H7 (cell line): ENCODE measurements at places on chromosomes 1 and 21.

GRCh38 chr1:193658691-193659090 is 472.3 kb upstream of the B3GALT2 start:
- DNase-seq: no peak

DNA sequence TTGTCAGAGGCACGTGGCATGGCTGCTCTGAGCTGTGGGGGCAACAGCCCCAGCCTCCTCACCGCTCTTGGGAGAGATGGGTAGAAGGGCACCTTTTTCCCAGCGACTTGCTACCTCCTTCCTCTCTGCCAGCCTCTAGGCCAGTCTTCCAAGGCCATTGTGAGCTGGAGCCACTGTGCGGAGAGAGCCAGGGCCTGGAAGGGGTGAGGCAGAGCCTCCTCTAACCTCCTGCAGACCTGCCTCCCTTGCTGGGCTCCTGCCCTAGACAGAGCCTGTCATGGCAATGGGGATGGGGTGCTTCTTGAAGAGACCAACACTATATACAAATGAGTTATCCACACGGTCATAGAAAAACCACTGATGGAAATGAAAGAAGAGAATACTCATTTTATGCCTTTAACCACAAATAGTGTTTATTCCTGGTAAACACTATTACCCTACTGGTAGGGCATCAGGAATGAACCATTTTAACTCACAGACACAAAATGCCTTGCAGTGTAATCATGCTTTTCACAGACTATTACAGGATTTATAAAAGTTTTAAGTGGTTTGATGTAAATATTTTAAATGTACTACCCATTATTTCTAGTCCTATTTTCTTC is 5.0 kb upstream of the IGFN1 start:
- DNase-seq: no peak

DNA sequence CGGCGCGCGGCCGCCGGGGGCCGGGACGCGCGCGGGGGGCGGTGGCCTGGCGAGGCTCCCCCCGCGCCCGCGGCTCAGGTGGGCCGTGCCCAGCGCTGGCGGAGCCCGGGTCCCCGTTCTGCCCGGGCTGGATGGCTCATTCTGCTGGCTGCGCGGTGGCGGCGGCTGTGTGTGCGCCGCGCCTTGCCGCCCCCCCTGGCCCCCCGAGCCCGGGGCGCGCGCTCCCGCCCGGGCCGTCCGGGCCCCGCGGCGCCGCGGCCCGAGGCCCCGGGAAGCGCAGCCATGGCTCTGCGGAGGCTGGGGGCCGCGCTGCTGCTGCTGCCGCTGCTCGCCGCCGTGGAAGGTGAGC is at the start of gene EPHB2:
TSS of gene EPHB2 (plus strand) at position 139 of the 349 bp plus-strand sequence. CDS start at position 283, 144 bp downstream.
- DNase-seq: peak; percentile 95

- no peak for DNase-seq
Observed at GRCh38 chr21:17668479-17669140, 55.9 kb upstream of the BTG3 start.

- no peak for DNase-seq
Observed at GRCh38 chr1:40394491-40395172, 21.1 kb downstream of the SMAP2 start.

- DNase-seq: no peak
Observed at GRCh38 chr1:98427664-98428063, 233.9 kb upstream of the SNX7 start.

GRCh38 chr1:179007233-179007632 is 18.5 kb upstream of the FAM20B start:
- DNase-seq: no peak

DNA sequence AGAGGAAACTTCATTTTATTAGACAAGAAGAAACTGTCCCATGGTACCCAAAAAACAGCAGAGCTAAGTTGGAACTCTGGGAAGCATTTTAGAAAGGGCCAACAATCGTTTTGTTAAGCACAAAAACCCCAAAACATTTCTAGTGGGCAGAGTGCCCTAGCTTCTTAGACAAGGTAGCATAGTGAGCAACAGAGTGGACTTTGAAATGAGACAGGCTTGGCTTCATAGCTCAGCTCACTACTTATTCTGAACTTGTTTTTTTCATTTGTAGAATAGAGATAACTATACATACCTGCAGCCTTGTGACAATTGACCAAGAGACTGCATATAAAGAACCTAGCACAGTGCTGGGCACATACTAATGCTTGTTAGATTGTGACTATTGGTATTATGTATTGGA is 50.1 kb downstream of the HLX start:
- no peak for DNase-seq

DNA sequence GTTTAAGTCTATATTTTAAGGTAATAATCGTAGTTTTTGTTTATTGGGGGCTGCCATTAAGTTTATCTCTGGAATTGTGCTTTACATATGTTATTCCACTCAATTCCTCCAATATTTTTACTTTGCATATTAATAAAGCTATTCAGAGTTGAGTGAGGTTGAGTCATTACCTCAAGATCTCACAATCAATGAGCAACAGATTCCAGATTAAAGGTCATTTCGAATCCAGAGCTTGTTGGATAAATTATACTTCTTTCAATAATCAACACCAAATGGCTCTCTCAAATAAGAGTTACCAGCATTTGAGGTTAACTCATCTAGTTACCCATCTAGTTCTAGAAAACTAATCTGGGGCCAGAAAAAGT is 16.7 kb downstream of the RGS4 start:
- no peak for DNase-seq

GRCh38 chr1:88697503-88697902 is 13.4 kb downstream of the PKN2 start:
- DNase-seq: no peak

GRCh38 chr21:42039470-42039901 is 29.3 kb upstream of the ZBTB21 start:
- no peak for DNase-seq

GRCh38 chr1:193431265-193431977 is 245.0 kb upstream of the B3GALT2 start:
- DNase-seq: no peak

GRCh38 chr1:8122477-8123407 is 96.6 kb upstream of the ERRFI1 start:
- no peak for DNase-seq

DNA sequence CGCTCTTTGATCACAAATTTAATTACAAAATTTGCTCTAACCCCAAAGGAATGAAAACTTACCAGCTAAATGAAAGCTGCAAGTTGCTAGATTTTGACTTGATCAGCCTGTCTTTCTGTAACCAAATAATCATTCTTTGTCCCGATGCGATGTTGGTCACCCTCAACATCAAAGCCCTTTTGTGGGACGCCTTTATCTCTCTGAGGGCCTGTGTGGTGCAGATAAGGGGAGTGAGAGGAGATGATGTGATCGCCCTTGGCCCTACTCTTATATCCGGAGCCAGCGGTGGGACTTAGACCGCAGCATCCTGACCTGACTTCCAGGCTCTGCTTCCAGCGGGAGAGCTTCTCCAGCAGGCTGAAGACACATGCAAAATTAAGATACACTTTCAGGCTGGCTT is 19.3 kb upstream of the UMODL1 start:
- no peak for DNase-seq

DNA sequence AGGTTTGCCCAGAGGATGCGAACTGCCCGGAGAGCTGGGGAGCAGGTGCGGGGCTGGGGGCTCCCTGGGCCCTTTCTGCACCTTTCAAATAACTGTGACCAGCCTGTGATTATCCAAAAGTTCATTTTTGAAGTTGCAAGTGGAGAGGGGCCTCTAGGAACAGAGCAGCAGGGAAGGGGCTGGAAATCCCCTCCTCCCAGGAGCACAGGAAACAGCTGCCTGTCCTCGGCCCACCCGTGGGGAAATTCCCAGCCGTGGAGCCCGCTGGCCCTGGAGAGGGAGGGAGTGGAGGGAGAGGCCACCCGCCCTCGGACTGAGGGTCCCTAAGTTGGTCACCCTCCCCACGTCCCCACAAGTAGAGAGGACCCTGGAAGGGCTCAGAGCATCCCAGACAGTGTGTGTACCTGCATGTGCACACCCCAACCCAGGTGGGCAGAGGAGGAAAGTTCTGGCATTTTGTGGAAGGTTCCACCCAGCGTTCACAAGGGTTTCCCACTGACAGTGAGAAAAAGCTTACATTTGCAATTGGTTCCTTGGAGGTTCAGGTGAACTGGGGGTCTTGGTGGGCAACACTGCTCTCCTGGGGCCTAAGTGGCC is 1.2 kb upstream of the TNFRSF4 start:
- no peak for DNase-seq

DNA sequence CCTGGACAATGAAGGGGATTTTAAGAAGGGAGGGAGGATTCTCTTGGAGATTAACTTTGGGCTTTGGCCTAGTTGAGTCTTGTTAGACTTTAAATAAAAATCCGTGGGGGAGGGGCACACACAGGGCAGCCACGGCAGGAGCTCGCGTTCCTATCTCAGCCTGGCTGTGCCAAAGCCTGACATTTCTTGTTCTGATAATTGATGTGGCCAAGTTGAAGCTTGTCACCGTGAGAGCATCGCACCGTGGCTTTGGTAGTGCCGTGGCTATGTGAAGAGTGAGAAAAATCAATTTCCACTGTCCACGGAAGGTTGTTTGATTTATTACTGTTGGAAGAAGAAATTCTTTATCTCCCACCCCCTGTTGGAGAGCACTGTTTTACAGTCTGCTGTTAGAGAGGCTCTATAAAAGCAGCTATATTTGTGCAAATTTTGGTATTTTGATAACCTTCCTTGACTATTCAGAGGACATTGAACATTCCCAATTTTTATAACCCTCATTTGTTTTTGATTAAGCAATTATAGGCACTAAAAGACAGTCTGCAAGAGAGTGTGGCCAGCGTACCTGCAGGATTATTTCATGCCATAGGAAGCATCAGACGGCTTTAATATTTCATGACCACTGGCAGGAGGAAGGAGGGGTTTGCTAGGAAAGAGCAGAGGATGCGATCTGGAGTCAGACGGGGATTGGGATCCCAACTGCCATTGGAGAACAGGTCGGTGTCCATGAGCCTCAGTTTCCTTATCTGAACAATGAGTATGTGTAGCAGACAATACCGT is 160.7 kb downstream of the KAZN start:
- no peak for DNase-seq

GRCh38 chr1:203089651-203090045 is 3.8 kb upstream of the MYOG start:
- peak; percentile 62 for DNase-seq

DNA sequence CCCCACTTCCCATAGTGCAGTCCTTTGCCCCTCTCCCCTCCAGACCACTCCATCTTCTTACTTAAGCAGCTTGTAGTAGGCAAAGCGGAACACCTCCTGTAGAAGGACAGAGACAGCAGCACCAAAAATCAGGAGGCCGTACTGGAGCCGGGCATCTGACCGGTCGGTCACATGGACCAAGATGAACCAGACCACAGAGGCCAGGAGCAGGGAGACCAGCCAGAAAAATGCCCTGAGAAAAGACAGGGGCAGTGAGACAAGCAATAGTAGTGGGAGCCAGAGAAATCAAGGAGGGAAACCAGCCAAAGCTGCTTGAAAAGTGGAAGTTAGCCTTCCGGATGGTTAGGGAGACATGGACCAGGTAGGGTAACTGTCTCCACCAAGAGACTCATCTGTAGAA is 920 bp downstream of the APH1A start:
- peak; percentile 12 for DNase-seq

DNA sequence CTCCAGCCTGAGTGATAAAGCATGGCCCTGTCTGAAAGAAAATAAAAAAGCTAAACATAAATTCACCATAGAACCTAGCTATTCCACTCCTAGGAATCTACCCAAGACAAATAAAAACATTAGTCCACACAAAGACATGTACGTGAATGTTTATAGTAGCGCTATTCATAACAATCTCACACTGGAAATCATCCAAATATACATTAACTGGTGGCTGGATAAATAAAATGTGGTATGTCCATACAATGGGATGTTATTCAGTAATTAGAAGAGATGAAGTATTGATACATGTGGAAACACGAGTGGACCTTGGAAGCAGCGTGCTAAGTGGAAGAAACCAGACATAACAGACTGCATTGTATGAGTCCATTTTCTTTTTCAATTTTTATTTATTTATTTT is 29.7 kb downstream of the RIPPLY3 start:
- no peak for DNase-seq

GRCh38 chr1:63663873-63664272 is 70.7 kb downstream of the PGM1 start:
- no peak for DNase-seq

GRCh38 chr1:74763807-74764206 is 30.9 kb downstream of the TYW3 start:
- no peak for DNase-seq

GRCh38 chr21:44626262-44626661 is 631 bp upstream of the KRTAP10-9 start:
- no peak for DNase-seq

- DNase-seq: no peak
Observed at GRCh38 chr1:21342961-21343838, 52.9 kb upstream of the ECE1 start.

DNA sequence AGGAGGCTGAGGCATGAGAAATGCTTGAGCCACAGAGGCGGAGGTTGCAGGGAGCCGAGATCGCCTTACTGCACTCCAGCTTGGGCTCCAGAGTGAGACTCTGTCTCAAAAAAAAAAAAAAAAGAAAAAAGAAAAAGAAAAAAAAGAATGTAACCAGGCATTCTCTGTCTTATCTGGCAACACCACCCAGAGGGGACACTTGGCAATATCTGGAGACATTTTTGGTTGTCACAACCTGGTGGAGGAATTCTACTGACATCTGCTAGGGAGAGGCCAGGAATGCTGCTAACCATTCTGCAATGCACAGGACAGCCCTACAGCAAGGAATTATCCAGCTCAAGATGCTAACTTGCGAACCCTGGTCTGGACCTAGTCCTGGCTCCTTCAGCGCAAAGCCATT is 2.3 kb upstream of the CNR2 start:
- DNase-seq: no peak

- no peak for DNase-seq
Observed at GRCh38 chr1:207362962-207363860, 41.7 kb downstream of the CD55 start.

DNA sequence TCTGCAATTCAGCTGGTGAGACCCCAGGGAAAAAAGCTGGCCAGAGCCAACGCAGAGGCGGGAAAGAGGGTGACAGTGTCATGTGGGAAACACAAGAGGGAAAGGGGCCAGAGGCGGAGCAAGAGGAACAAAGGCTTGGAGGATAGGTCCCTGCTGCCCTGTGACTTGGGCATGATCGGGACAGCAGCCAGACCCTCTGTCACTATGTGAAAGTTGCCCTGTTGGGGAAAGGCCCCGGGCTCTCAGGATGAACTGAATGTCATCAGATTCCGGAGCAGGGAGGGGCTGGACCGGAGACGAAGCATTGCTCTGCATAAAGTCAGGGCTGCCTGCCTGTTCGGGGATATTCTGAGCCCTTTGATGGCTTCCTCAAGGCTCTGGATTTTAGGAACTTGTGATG is 5.7 kb upstream of the ELF3 start:
- DNase-seq: no peak
